ENCODE measurements at places on chromosomes 2 and 18. TPM values are rescaled to one million over a fixed set of nuclear protein-coding genes. Genes with fewer than 3 reads are reported as not detected.

UPP2 gene
- not detected for total RNA-seq

TEX44 gene
- not detected for total RNA-seq

CRYBA2 gene
- total RNA-seq: not detected

ERMN gene
- total RNA-seq: 1.1 TPM

DOK6 gene
- 14.1 TPM for total RNA-seq
